ENCODE measurements at places on chromosomes 11 and 22.

- DNase-seq = no peak
These were observed 2.4 kb downstream of the PRR5 start for GRCh38 chr22:44704159-44705021.

GRCh38 chr11:12413141-12414052 lies 36.0 kb downstream of the PARVA start:
- DNase-seq = no peak

DNA sequence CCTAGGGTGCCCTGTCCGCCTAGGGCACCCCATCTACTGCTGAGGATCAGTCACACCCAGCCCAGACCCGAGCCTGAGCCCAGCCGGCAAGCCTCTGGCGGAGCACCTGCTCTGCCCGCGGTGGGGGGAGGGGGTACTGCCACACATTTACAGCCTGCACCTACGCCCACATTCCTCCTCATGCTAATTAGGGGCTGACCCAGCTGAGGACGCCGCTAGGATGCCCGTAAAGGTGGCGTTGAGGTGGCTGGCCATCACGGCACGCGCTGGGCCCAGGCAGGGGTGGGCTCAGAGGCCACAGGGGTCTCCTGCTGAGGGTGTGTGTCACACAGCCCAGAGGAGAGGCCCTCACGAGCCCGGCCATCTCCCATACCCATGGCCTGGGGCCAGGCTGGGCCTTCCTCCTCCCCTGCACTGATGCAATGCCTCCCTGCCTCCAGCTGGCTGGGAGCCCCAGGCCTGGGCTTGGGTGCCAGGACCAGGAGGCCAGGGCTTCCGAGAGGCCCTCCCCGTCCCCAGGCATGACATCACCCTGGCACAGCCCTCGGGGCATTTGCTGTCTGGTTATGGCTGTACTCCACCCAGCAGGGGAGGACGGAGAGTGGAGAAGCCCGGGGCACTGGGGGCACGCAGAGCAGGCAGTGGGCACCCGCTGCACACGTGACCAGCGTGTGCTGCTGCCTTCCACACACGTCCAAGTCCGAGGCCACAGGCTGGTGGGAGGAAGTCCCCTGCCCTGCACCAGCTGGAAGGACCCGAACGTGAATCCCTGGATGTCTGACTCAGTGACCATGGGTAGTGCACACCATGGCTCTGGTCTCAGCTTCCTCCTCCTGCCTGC lies 12.7 kb downstream of the DUSP8 start:
- peak; percentile 89 for DNase-seq

- no peak for DNase-seq
These were observed 304.6 kb downstream of the OPCML start for GRCh38 chr11:133227632-133228111.

DNA sequence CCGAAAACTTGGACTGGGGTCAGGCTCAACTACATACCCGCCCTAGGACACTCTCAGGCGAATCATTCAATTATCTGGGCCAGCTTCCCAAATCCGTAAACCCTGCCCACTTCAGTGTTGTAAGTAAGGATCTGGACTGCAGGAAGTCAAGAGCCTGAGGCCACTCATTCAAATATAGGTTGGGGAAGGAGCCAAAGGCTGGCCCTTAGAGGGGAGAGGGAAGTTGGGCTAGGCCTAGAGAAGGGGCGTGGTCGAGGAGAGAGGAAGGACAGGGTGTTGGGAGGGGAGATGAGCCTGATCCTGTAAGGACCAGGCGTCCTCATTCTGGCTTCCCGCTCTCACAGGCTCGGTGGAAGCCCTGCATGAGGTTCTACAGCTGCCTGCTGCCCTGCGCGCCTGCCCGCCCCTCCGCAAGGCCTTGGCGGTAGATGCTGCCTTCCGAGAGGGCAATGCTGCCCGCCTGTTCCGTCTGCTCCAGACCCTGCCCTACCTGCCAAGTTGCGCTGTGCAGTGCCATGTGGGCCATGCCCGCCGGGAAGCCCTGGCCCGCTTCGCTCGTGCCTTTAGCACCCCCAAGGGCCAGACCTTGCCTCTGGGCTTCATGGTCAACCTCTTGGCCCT lies 3.0 kb downstream of the SAC3D1 start:
- peak; percentile 60 for DNase-seq

GRCh38 chr11:44065161-44065661 lies 859 bp upstream of the ACCS start:
- DNase-seq = no peak

GRCh38 chr22:47020166-47020565 lies 257.7 kb downstream of the TBC1D22A start:
- DNase-seq = no peak

GRCh38 chr11:6554828-6555706 lies 48.3 kb downstream of the RRP8 start:
- no peak for DNase-seq

DNA sequence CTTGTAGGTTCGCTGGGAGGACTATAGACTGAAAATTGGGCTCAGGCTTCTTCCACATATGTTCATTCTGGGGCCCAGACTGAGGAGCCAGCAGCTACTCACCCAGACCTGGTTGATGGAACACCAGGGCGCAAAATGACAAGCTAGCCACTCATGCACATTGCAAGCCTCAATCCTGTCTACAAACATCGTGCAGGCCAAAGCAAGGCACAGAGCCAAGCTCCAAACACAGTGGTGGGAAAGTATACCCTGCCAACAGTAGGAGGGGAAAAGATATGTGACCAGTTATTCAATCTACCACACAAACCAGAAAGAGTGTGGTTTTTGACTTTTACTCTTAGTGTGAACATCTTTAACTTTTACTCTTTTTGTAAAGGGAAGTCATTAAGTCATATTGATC lies 660.5 kb downstream of the NTM start:
- no peak for DNase-seq
